ENCODE measurements at places on chromosomes 3 and 15. TPM values are rescaled to one million over a fixed set of nuclear protein-coding genes. Genes with fewer than 3 reads are reported as not detected.

DNA sequence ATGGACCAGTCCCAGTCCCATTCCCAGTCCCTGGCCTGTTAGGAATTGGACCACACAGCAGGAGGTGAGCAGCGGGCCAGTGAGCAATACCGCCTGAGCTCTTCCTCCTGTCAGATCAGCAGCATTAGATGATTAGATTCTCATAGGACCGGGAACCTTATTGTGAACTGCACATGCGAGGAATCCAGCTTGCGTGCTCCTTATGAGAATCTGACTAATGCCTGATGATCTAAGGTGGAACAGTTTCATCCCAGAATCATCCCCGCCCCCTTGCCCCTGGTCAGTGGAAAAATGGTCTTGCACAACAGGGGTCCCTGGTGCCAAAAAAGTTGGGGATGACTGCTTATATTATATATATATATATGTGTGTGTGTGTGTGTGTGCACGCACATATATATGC, 63.1 kb downstream of the IFT57 start:
- no peak for DNase-seq

DNA sequence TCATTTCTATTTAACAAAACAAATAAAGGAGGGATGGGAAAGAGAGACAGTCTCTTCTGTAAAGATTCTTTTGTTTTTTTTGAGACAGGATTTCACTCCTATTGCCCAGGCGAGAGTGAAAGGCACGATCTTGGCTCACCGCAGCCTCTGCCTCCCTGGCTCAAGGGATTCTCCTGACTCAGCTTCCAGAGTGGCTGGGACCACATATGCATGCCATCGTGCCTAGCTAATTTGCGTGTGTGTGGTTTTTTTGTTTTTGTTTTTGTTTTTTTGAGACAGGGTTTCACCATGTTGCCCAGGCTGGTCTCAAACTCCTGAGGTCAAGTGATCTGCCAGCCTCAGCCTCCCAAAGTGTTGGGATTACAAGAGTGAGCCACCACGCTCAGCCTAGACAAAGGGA, 23.3 kb downstream of the STAG1 start:
- DNase-seq = no peak

DNA sequence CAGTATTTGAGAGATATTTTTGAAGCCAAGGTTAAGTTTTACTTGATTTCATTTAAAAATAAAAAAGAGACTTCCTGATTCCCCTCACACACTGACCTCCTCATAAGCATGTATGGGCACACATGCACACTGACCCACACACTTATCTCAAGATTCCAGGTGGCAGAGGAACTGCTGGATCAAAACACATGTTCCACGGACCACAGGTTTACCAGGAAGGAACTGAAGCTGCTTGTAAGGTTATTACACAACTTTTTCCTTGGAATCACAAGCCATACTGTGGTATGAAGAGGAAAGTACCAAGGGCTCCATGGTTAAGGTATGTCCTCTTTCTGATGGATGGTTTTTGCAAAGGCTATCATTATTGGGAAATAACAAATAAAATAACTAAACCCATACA, 7.5 kb downstream of the CLDN1 start:
- DNase-seq = no peak

GRCh38 chr3:47225310-47225906, 57.2 kb downstream of the KIF9 start:
- no peak for DNase-seq

GRCh38 chr3:721086-721485, 371.7 kb upstream of the CNTN6 start:
- no peak for DNase-seq

DNA sequence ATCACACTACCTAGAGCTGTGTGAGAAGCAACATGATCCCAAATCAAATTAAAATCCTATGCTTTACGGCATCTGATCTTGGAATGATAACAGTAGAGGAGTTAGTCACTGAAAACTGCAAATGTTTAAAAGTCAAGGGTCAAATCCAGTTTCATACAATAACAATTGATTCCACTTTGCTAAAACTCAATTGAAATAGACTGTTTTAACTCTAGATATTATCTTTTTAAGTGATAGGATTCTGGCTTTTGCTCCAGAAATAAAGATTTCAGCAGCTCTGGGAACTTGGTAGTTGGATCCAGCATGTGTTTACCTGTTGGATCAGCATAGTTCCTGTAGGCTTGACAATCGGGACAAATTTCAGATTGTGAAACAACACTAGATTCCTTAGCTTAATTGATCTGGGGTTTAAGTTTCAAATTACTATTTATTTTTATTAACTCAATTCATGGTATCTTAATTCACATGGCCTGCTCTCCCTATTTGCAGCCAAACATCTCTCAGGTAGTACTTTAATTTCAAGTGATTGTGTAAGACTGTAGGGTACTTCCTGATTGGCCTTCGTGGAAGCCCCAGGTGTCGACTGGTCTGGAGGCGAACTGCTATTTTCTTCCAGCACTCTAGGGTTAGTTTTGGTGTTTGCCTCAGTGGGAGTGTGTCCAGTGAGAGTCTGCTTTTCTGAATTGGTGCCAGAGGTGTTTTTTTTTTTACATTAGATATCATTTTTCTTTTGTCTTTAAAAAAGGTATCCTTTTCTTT, 16.6 kb downstream of the NFKBIZ start:
- DNase-seq = no peak

DNA sequence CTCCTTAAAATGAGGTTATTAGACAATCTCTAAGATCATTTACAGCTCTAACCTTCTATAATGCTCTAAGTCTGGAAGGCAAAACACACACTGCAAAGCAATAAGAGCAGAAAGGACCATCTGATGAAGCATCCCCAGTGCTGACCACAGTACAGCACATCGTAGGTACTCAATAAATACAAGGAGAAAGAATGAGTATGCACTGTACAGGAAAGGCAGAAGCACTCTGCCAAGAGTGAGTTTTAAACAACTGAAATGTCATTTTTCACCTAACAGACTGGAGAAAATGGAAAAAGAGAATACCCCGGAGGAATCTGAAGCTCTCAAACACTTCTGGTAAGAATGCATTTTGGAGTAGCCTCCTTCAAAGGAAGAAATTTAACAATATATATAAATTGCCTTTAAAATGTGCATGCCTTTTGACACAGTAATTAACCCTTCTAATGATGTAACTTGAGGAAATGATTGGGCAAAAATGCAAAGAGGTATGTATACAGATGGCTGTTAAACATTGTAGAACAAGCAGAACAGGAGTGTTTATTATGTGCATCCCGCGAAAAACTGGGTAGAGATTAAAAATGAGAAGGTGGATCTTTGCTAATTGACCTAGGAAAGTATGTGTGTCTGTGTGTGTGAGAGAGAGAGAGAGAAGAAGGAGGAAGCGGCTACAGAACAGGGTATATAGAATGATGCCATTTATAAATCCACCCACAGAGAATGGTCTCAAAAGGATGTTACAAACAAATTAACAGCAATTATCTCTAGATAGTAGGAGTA, 8.0 kb upstream of the OXTR start:
- DNase-seq = no peak

GRCh38 chr15:91853948-91854638, 585 bp downstream of the SLCO3A1 start:
- DNase-seq = peak; percentile 70

DNA sequence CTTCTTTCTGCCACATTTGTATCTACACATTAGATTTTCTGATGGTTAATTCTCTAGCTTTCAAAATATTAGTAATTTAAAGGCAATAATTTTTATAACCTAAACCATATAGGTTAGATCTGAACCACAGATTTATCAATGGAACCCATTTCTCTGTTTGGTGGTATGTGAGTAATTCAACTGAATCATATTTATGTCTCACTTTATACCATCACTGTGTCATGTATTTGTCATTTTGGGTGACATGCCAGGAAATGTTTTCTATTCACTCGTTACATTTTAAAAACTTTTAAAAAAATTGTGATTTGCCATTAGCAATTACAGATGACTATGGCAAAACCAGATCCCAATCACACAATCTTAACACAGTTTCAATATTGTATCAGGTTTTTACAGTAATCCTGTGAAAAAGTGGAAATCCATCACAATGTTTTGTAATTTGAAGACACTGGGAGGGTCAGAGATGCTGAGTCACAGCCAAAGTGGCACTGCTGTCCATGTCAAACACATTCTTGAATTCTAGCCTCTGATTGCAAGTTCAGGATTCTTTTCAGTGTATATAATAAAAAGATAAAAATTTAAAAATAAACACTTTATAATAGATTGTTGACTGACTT, 356.0 kb upstream of the RBMS3 start:
- DNase-seq = no peak

DNA sequence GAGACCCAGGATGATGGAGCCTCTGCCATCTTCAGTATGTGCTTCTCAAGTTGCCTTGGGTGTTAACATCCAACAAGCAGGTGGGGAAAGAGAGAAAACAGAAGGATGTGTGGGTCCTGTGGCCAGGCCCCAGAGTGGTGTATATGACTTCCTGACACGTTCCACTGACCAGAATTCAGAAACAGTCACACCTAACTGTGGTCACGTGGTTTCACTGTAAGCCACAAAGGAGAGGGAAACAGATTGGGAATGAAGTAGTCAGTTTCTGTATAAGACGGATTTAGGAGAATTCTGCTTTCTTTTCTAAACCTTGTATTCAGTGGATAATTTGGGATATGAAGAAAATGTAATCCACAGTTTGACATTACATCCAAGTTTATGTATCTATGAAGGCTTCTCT, 454.1 kb upstream of the IL12A start:
- DNase-seq = no peak

GRCh38 chr3:30203301-30203700, 403.1 kb upstream of the TGFBR2 start:
- no peak for DNase-seq

DNA sequence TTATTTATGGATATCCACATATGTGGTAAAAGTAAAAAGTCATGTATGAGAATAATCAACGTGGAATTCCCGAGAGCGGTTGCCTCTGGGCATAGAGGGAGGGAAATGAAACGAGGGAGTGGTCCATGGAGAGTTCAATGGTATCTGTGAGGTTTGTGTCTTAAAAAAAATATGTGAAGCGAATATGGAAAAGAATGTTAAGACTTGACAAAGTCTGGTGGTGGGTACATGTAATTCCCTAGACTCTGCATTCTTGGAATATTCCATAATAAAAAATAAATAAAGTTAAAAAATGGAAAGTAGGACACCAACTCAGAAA, 28.4 kb downstream of the FAM43A start:
- DNase-seq = no peak

DNA sequence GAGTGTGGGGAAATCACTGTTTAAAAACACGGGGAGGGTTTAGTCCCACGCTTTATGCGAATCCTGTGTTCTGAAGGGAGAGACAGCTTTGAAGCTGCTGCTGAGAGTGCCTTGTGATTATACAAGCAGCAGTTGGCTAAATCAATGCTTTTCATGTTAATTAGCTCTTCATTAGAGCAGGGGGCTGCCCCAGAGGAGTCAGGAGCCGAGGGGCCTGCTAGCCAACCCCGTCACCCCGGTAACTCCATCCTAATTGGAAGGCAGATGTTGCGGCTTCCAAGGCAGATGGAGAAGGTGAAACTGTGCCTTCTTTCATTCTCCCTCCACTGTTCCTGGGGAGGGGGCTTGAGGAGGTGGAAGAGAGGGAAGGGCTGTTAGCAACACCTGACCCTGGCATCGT, 92.4 kb upstream of the ANKRD34C start:
- no peak for DNase-seq

DNA sequence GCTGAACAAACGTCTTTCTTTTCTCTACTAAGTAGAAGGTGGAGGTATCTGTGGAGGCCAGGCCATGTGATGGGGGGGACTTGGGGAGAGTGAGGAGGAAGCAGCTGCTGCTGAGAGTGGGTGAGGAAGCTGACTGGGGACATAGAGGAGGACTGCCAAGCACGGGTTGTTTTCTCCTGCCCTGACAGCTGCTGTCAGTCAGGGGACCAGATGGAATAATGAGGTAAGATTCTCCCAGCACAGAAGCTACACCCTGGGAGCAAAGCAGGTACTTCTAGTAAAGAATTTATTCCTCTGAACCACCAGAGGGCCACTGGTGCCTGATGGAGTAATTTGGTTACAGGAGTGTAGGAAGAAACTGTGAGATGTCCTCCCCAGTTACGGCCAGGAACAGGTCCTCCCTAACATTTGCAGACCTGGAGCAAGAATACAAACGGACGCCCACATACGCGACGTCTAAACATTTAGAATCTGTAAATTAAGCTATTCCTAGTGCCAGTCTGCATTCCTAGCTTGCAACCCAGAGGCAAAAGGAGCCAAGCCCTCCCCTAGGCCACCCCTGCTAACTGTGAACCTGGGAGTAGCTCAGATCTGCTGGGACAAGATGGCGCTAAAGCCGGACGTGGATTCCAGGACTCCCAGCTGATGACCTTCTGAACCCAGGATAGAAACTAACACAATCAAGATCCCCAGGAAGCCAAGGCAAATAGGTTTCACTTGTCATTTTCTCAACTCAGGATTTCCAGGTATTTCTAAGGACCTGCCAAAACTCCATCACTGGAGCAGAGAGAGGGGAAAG, 14.8 kb downstream of the CRYGS start:
- DNase-seq = no peak

DNA sequence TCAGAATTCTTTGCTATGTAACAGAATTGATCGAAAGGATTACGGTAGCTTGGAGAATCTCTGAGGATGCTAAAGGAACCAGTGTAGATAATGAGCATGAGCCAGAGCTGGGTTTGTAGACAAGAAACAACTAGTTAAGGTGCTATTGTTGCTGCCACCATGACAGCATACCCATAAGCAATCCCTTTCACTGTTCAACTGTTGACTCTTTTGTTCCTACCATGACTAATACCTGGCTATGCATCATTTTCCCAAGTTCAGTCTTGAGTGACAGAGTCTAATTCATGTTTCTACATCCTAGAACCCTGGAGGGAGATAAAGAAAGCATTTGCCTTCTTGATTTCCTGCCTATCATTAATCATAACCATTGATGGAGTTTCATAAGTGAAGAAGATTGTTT, 600.3 kb downstream of the OTOL1 start:
- no peak for DNase-seq

GRCh38 chr15:31467361-31467760, 140.7 kb downstream of the KLF13 start:
- no peak for DNase-seq

DNA sequence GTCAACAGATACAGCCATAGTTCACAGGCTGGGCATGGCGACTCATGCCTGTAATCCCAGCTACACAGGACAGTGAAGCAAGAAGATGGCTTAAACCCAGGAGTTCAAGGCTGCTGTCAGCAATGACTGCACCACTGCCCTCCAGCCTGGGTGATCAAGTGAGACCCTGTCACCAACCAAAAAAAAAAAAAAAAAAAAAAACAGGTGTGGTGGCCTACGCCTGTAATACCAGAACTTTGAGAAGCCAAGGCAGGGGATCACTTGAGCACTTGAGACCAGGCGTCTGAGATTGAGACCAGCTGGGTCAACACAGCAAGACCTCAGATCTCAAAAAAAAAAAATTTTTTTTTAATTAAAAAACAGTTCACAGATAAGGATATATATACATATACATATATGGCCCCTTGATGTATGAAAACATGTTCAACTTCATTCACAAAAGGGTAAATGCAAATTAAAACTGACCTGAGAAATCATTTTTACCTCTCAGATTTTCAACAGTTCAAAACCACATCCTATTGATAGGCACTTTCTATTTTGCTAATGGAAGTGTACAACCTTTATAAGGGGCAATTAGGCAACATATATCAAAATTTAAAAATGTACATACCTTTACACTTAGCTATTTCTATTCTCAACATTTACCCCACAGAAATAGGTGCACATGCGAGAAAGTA, 51.1 kb downstream of the OSBPL10 start:
- DNase-seq = no peak

- no peak for DNase-seq
Observed at GRCh38 chr15:93249623-93250022, 160.6 kb upstream of the RGMA start.

Gene SLC24A5
- total RNA-seq = not detected

Gene SLC2A2
- not detected for total RNA-seq

Gene KCNMB2
- total RNA-seq = 2.6 TPM

Gene MESP2
- total RNA-seq = 0.13 TPM

Gene LEKR1
- total RNA-seq = 0.56 TPM

Gene A4GNT
- total RNA-seq = not detected

Gene ZNF502
- 4.1 TPM for total RNA-seq
